ENCODE measurements at places on chromosomes 11 and 22.

DNA sequence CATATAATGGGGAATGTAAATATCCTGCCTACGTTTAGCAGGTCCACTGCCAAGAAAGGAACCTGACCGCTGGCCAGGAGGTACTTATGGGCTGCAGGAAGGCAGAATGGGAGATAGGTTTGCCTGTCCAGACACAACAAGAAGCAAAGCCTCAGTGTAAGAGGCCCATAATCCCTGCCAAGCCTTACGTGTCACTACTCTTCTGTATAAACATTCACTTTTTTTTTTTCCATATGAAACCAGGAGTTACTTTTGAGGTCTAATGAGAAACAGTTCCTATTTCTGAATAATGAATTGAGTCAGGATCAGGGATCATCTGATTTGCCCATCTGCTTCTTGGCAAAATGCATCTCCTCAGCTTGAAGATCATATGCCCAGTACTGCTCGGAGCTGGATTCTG is 230.2 kb downstream of the NTM start:
- no peak for DNase-seq

- DNase-seq = no peak
Measured at GRCh38 chr22:40081662-40082061, 86.9 kb downstream of the FAM83F start.

GRCh38 chr22:25497181-25497641 is 67.3 kb upstream of the GRK3 start:
- no peak for DNase-seq

DNA sequence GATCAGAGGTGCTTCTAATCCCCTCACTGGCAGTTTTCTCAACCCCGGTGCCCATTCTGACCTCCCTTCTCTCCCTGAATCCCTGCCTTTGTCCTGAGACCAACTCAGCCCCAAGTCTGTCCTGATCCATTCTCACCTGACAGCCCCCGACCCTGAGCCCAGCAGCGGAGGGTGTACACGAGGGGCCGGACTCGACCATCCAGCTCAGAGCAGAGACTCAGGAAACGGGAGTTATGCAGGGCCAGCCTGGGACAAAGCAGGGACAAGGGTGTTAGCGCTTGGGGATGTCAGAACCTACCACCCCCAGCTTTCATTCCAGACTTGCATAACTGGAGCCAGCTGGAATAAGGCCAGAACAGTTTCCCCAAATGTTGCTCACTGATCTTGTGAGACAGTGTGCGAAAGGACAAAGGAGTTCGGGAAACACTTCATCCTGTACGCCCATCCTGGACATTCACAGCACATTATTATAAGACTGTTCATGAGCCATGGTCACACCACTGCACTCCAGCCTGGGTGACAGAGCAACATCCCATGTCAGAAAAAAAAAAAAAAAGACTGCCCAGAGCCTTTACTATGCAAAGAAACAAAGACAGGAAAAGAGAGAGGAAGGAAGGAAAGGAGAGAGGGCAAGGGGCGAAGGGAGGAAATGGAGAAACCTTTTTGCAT is 3.5 kb upstream of the EEF1G start:
- no peak for DNase-seq

GRCh38 chr22:27494785-27495184 is 306.8 kb downstream of the MN1 start:
- no peak for DNase-seq

DNA sequence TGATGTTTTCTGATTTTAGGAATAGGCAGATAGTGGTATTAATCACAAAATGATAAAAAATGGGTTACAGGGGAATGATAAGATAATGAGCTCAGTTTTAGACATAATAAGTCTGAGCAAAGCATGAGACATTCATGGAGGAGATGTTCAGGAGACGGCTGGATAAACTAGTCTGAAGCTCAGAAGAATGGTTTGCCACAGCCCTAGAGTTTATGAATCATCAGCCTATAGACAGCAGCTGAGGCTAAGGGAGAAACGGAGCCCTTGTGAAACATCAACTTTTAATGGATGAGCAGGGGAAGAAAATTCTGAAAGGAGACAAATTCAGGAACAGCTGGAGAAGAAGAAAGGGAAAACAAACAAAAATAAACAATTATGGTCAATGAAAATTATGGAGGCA is 87.2 kb downstream of the RELT start:
- no peak for DNase-seq

DNA sequence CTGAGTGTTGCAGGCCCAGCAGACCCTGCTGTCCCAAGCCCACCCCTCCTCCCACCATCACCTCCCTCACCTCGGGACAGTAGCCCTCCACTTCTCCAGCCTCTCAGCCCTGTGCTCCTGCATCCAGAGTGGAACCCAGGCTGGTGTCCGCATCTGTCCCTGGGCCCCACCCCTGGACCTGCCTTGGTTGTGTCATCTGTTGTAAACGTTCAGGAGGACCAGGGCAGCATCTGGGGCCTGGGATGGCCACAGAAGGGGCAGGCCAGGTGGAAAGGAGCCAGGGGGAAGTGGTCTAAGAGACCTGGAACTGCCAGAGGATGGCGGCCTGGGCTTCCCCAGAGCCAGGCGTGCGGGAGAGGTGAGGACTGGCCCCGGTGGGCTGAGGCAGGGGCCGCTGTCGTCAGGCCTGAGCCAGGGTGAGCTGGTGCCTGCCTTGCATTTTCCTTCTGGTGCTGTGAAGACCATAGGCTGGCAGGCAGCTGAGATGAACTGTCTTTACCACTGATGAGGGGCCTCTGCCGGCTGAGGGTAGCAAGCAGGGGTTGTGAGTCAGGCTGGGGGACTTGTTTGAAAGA is 26.1 kb upstream of the MGAT3 start:
- no peak for DNase-seq

- no peak for DNase-seq
Measured at GRCh38 chr11:117693344-117693743, 103.7 kb downstream of the DSCAML1 start.

- DNase-seq = no peak
Measured at GRCh38 chr11:97309291-97309690, 919.5 kb downstream of the JRKL start.

DNA sequence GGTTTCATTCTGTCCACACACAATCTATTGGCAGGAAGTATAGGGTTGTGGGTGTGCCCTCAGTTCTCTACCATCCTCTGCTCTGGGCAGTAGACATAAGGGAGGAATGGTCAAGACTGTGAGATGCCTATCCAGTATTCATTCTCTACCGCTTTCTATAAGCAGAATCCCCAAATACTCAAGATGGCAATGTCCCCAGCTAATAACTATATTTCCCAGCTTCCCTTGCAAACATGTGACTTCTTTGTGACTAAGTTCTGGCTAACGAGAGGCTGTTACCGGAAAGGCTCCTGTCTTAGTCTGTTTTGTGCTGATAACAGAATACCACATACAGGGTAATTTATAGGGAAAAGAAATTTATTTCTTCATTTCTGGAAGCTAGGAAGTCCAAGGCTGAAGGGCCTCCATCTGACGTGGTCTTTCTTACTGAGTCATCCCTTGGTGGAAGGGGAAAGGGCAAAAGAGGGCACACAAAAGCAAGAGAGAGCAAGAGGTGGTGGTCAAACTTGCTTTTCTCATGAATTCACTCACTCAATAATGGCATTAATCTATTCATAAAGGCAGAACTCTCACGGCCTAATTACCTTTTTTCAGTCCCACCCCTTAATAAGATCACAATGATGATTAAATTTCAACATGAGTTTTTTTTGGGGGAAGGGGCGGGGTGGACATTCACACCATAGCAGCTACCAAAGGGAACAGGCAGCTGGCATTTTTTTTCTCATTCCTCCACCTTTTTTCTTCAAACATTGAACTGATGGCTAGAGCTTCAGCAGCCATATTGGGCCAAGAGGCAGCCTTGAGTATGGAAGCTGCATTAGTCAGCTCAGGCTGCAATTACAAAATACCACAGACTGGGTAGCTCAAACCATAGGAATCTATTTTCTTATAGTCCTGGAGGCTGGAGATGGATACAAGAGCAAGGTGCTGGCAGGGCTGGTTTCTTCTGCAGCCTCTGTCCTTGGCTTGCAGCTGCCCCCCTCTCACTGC is 109.7 kb upstream of the OR9Q1 start:
- no peak for DNase-seq

Data from stimulated activated CD4-positive, alpha-beta T cell treated with anti-CD3 and anti-CD28 coated beads, Interleukin-15, amount 100 ng/mL, for 1 hour (primary cell).